ENCODE measurements at places on chromosomes 3 and 15. TPM values are rescaled to one million over a fixed set of nuclear protein-coding genes. Genes with fewer than 3 reads are reported as not detected.

Gene RETNLB
- total RNA-seq, result not detected

Gene C3orf22
- total RNA-seq, result not detected

Gene CAPN3
- 4.1 TPM for total RNA-seq

Gene KLHL40
- not detected for total RNA-seq

Gene HRG
- not detected for total RNA-seq

Data from thyroid gland (tissue), 4 donors.